Activated naive CD4-positive, alpha-beta T cell (primary cell): ENCODE measurements at places on chromosomes 3 and 15.

DNA sequence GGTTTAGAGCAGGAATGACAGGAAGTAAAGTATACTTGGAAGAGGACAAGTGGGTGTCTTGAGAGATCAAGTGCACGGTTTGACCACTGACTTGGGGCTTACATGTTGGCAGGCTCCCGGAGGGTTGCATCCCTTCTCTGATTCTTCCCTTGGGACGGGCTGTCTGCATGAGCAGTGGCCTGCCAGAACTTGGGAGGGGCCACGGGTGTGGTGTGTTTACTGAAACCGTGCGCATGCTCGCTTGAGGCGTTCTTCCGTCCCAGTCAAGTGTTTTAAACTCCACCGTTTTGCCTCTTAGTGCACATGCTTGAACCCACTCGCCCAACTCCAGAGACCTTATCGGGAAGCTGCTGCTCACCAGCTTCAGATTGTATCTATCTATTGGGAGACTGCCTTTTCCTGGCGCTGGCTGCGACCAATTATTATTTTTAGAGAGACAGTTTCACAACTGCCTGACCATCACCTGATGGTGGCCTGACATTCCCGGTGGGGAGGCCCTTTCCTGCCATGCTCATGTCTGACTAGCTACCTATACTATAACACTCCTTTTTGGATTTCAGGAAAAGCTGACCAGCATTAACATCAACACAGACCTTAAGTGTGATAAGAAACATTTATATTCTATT is 14.9 kb upstream of the C3orf22 start:
- no peak for DNase-seq

- no peak for DNase-seq
Observed at GRCh38 chr3:154364849-154365248, 40.6 kb upstream of the DHX36 start.

GRCh38 chr3:178971614-178972013 is 100.0 kb downstream of the ZMAT3 start:
- no peak for DNase-seq

DNA sequence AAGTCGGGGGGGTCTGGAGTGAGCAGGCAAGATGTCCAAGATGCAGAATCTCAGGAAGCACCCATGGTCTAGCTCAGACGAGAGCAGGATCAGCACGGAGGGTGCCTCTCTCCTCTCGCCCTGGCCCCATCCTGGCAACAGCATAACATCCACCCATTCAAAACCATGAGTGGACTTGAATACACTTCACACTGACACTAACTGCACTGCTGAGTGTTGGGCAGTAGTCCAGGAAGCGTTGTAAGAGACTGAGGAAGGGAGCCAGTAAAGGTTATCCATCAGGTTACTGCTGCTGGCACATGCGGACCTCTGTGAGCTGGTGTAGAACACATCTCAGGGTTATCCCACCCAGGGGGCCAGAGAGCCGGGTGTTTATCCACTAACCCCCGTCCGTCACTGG is 131.0 kb upstream of the TOPAZ1 start:
- no peak for DNase-seq

DNA sequence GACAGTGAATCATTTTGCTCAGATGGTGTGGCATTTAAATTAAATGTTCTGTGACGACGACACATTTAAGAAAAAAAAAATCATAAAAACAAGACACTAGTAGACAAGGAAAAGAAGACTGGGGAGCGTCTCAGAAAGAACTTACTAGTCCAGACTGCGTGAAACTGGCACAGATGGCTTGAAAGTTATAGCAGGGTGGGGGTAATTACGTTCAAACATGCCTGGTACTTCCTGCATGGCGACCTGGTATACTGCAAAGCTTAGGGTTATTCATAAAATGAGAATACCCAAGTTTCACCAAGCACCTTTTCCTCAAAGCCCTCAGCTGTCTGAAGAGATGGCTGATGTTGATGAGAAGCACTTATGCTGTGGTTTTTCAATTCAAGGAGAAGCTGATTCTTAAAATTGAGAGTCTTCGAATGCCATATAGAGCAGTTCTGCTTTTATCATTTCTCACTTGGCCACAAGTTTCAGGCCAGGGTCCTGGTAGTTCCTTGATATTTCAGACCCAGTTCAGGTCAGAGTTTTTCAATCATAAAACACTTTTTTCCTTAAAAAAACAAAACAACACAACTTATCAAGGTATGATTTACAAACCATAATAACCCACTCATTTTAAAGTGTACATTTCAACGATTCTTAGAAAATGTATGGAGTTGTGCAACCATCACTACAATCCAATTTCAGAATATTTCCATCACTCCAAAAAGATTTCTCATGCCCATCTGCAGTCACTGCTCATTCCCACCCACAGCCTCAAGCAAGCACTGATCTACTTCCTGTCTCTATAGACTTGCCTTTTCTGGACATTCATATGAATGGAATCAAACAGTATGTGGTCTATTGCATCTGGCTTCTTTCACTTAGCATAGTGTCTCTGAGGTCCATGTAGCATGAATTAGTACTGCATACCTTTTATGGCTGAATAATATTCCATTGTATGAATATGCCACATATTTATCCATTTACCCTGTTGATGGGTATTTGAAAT is 24.7 kb downstream of the PCOLCE2 start:
- no peak for DNase-seq

DNA sequence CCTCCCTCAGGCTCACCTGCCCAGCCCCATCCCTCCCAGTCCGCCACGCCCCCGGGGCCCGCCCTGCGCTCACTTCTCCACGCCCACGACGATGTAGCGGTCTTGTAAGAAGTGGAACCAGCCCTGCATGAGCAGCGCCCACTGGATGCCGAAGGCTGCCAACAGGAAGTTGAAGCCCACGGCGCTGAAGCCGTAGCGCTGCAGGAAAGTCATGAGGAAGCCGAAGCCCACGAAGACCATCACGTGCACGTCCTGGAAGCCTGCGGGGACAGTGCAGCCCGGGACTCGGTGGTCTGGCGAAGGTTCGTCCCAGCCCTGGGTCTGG is 9.7 kb downstream of the RHCG start:
- peak; percentile 16 for DNase-seq

DNA sequence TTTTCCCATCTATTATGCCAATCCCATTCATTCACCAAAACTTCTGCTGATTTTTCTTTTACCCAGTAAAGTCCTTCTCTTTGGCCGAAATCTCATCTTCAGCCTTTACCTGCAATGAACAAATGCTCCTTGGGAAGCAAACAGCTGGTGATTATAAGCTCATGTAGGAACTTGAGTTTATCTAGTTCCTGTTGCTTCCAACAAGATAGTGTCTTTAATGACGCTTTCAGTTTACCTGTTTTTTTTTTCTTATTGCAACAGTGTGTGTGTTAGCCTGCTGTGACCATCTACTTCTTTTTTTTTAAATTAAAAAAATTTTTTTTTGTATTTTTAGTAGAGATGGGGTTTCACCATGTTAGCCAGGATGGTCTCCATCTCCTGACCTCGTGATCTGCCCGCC is 156.0 kb downstream of the CD47 start:
- no peak for DNase-seq

DNA sequence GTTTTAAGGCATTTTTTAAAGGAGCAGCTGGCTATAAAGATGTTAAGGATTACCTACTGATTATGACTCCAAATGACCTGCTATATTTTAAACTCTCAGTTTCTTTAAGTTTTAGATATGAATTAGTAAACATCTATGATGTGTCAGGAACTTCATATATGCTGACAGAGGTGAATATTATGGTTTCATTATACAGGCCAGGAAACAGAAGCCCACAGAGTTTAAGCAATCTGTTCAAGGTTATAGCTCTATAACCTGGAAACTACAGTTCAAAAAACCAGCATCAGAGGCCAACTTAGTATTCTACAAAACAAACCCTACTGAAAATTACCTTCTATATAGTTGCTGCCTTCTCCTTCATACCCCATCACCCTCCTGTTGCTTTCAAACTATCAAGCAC is 17.4 kb downstream of the PLSCR4 start:
- DNase-seq, result no peak

GRCh38 chr3:130640027-130640426 is 106.6 kb downstream of the PIK3R4 start:
- DNase-seq, result no peak

DNA sequence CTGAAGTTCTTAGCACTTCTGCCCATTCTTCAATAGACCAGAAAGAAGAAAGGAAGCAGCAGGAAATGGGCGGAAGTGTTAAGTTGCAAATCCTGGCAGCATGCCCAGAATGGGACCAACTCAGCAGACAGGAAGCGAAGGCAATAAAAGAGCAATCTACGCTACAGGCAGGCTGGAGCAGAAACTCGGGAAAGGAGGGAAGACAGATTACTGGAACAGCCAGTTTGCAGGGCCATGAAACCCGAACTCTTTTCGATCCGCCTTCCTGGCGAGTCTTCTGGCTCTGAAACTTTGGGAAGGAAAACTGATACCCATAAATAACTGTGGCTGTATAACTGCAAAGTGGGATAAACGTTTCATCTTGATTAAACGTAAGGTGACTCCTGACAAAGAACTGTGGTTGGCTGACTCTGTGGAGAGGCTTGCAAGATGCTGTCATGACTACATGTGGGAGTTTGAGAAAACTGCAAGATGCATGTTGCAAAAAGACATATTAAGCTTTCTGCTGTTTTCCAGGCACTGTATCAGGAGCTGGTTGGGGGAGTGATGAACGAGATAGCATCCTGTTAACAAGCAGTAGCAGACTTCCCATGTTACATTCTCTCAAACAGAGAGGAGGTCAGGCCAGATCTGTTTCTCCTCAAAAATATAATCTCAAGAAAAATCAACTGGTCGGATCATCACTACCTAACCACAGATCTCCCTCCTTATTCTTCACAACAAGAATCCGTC is 67.8 kb downstream of the FMN1 start:
- DNase-seq, result peak; percentile 26

GRCh38 chr3:45676325-45677032 is 12.7 kb upstream of the SACM1L start:
- no peak for DNase-seq

DNA sequence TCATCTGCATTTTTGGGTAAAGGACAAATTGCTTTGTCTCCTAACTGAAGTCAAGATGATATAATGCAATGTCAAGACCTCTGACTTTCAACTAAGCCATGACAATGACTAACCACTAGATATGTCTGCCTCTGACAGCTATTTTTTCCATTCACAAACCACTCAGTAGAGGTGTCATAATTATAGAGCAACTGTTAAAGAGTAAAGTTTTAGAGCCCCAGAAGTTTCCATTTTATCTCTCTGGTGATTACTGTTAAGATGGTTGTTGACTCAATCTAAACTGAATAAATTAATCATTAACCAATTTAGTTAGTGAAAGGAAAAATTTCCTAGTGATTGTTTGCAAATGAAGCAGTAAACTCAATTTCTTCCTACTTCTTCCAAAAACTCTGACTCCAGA is 779.9 kb downstream of the GRM7 start:
- no peak for DNase-seq

GRCh38 chr15:43270676-43271306 is 4.1 kb upstream of the TGM5 start:
- DNase-seq, result no peak

DNA sequence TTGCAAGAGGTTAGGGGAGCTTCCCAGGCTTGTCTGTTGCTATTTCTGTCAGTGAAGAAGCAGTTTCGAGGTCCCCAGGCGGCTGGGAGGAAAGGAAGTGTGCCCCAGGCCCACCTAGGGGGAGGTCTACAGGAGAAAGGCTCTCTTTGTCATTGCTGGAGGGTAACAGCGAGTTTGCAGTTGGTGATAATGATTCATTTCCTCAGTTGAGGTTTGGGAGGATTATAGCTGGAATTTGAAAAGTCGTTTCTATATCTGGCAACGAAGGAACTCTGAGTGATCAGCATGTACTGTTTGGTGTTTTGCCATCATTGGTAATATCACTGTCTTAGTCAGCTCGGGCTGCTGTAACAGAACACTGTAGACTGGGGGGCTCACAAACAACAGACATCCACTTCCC is 65.5 kb upstream of the UBE3A start:
- DNase-seq, result no peak

- DNase-seq, result no peak
Observed at GRCh38 chr3:27043328-27043955, 325.7 kb downstream of the NEK10 start.

GRCh38 chr3:72597043-72597442 is 251.2 kb downstream of the SHQ1 start:
- DNase-seq, result no peak

GRCh38 chr3:106004826-106005225 is 136.0 kb upstream of the CBLB start:
- DNase-seq, result no peak
